ENCODE measurements at places on chromosomes 3 and 15.

- no peak for DNase-seq
Measured at GRCh38 chr15:68734881-68735280, 85.8 kb downstream of the ANP32A start.

DNA sequence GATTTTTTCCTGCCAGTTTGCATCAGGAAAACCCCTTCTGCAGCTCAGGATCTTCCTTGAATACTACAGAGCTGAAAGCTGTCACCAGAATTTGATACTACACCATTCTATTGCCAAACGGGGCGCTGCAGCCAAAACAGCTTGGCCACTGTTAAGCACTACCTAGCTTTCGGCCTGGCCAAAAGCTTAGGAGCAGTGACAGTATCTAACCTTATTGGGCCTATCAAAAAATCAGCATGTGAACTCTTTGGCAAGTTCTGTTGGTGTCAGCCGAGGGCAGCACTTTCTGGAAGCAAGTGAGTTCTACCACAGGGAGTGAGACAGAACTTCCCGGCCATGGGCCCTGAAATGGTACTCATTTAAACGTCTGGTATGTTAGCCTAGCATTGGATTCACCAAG, 16.1 kb upstream of the GYG1 start:
- DNase-seq, result no peak

- DNase-seq, result no peak
Measured at GRCh38 chr3:105837143-105837740, 31.6 kb downstream of the CBLB start.

DNA sequence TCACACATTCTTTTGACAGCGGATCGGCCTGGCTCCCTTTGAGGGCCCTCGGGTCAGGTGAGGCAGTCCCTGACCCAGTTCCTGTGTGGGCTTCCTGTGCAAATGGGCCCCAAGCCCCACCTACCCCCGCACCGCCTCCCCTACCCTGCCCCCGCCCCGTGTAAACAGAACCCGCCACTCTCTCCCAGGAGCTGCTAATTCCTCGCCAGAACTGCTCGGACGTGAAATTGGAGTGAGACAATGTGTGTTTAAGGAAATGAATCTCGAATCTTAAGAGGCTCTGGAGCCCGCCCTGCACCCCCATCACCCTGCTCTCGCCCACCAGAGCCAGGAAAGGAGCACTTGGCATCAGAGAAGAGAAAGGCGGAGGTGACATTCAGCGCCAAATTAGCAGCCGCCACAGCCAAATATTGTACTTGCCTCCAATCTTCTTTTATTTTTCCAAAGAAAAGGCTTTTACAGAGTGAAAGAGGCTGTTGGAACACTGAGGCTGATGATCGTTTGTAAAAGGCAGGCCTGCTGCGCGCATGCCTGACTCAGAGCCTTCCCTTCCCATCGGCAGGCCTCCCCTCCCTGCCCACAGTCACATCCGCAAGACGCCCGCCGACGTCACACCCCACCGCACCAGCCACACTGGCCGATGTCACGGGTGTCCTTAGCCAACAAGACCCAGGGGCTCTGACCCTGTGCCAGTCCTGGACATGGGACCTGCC, 53.1 kb downstream of the CACNA2D2 start:
- no peak for DNase-seq
